ENCODE measurements at places on chromosomes 5 and 9. TPM values are rescaled to one million over a fixed set of nuclear protein-coding genes. Genes with fewer than 3 reads are reported as not detected.

SPOUT1 gene
- total RNA-seq = 37.4 TPM

ANKRD33B gene
- total RNA-seq = 11.0 TPM

SLC36A2 gene
- not detected for total RNA-seq

GAPT gene
- total RNA-seq = not detected

SLC6A7 gene
- total RNA-seq = not detected

SYK gene
- total RNA-seq = not detected

EIF4EBP3 gene
- 1.3 TPM for total RNA-seq

LCN1 gene
- not detected for total RNA-seq

DNAI1 gene
- total RNA-seq = 0.37 TPM

MYORG gene
- 4.2 TPM for total RNA-seq

CDO1 gene
- 0.09 TPM for total RNA-seq

CNTFR gene
- total RNA-seq = 0.08 TPM

Data from A549 treated with CpdA at 1 μM for 4 hours (cell line).